ENCODE measurements at places on chromosomes 13 and 19. TPM values are rescaled to one million over a fixed set of nuclear protein-coding genes. Genes with fewer than 3 reads are reported as not detected.
A peak's percentile ranks its signal among the peaks of the same experiment; 100 is the strongest.

- no peak for DNase-seq
These were observed 143.6 kb downstream of the OXGR1 start for GRCh38 chr13:96850538-96851145.

- no peak for DNase-seq
These were observed 107.9 kb upstream of the SLC7A1 start for GRCh38 chr13:29703421-29703820.

DNA sequence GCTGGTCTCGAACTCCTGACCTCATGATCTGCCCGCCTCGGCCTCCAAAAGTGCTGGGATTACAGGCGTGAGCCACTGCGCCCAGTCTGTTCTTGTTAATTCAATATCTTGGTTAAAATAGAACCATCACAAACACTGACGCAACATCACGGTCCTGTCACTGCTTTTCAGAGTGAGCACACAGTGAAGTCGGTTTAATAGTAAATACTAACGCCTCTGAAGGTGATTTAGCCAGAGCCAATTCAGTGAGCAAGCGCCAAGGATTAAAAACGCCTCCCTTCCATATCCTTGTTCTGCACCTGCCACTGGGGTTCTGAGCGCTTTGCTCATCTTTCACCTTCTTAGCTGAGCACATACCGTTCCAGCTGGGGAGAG lies 30.3 kb downstream of the LAMP1 start:
- DNase-seq, result no peak

DNA sequence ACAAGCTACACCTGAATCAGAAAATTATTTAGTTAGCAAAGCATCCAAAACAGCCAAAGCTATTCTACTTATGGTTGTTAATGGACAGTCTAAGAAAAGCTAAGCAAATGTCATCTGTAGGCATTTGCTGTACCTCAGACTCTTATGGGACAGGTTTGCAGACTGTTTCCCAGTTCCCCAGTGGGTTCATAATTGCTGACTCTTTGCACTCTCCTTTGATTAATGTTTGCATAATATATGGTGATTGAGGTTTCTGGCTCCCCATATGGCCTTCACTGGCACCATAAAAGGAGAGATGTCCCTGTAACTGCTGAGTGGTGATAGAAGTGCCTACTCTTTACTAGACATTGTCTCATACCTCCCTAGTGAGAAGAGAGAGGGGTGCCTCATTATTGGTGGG lies 142.1 kb downstream of the GPC6 start:
- no peak for DNase-seq

GRCh38 chr13:26899202-26899601 lies 138.6 kb upstream of the GPR12 start:
- DNase-seq, result no peak

The RDH8 gene
- total RNA-seq, result not detected

GRCh38 chr19:39677961-39678889 lies 22.5 kb downstream of the LGALS16 start:
- no peak for DNase-seq

The FUT2 gene
- not detected for total RNA-seq

- DNase-seq, result no peak
These were observed 9.8 kb upstream of the CDC42EP5 start for GRCh38 chr19:54482889-54483288.

DNA sequence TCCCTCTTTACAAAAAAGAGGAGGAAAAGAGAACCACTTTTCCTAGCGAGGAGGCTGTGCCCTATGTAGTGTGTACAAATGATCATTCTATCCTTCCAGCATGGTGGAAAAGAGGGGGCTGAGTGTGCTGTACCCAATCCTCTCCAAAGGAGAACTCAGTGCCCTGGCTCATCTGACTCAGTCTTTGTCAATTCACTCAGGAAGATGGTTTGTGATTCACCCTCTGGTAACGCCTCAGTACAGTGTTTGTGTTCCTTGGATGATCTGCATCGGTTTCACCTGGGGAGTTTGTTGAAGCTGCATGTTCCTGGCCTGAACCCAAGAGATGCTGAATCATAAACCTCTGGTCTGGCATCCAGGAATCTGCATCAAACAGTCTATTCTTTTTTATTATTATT lies 18.3 kb upstream of the ENOX1 start:
- peak; percentile 64 for DNase-seq

- DNase-seq, result no peak
These were observed 9.7 kb downstream of the YJU2 start for GRCh38 chr19:4256563-4256962.

DNA sequence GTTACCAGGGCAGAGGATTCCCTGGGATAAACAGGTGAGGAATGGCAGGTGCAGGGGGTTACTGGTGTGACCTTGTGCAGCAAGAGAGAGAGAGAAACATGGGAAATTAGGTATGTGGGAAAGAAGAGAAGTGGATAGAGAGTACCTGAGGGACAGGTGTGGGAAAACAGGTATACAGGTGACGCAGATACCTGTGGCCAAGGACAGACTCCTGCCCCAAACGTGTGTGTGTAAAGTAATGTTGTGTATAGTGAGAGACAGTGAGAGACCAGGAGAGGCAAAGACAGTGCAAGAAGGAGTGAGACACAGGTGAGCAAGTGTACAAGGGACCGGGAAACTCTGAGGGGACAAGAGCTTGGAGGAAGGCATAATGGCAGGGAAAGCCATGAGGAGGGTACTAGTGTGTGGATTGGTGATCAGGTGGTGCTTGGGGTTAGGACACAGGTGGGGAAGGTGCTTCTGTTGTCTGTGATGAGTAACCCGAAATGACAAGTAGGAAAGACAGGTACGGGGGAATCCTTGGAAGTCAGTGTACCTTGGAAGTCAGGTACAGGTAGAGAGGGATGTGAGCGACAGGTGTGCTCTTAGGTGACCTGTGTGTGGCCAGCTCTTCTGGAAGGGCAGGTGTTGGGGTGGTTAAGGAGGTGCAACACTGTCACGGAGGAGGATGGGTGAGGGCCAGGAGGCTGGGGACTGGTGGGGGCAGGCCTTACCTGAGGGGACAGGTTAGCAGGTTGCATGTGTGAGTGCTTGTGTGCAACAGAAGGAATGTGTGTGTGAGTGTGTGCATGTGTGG lies 2.8 kb downstream of the ERFL start:
- no peak for DNase-seq

DNA sequence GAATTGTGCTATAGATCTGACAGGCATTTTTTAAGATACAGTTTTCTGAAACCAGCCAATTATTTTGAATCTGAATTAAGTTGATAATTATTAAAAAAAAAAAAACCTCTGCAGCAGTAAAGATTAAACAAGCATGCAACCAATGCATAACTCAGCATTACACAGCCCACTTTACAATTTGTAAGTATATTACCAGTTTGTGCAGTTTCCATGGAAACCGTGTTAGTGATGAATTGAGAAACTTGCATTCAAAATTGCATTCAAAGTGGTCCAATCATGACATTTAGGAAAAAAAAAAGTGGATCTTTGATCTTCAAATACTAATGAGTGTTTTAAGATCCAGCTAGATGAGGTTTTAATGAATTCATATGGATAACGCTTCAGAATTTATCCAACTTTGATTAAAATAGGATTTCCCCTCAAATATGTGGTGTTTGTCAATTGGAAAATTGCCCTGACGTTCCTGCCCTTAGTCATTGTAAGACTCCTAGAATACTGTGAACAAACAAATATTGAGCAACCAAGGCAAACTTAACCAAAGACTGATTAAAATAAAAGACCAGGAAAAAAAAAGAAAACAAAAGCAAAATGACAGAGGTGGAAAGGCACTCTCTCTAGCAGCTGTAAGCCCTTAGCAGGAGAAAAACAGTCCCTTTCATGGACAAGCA lies 314.8 kb upstream of the MAB21L1 start:
- DNase-seq, result no peak

DNA sequence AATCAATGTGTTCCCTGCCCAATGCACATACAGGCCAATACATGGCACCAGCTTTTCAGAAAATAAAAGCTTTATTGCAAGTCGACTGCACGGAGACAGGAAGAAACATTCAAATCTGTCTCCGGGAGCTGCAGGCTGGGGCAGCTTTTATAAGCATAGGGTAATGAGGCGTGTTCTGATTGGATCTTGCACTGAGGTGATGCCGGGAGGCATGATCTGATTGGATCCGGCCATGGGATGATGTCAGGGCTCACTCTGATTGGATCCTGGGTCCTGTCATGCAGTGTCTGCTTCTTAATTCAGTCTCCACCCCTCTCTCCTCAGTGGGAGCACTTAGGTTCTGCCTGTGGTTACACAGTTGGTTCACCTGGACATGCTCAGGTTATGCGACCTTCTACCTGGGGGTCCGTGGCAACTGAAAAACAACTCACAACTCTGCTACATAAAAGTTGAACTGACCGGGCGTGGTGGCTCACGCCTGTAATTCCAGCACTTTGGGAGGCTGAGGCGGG lies 11.8 kb upstream of the FBN3 start:
- DNase-seq, result no peak

GRCh38 chr13:99859178-99860177 lies 112.1 kb downstream of the ZIC5 start:
- DNase-seq, result no peak

GRCh38 chr13:33494596-33495204 lies 209.1 kb upstream of the STARD13 start:
- no peak for DNase-seq

The URI1 gene
- total RNA-seq, result 90.8 TPM

The RPL21 gene
- 1,031 TPM for total RNA-seq

The CERS1 gene
- 23.4 TPM for total RNA-seq

Measured in occipital lobe (tissue), 3 donors.